ENCODE measurements at places on chromosomes 1 and 21. TPM values are rescaled to one million over a fixed set of nuclear protein-coding genes. Genes with fewer than 3 reads are reported as not detected.

CD160 gene
- polyA plus RNA-seq: 3.5 TPM

AGMAT gene
- 35.3 TPM for polyA plus RNA-seq

PCBP3 gene
- polyA plus RNA-seq: 2.0 TPM

NBPF10 gene
- polyA plus RNA-seq: 4.3 TPM

LRRC42 gene
- polyA plus RNA-seq: 44.1 TPM

APCS gene
- not detected for polyA plus RNA-seq

ACTN2 gene
- polyA plus RNA-seq: 0.37 TPM

FCRLB gene
- polyA plus RNA-seq: 4.4 TPM

CGN gene
- polyA plus RNA-seq: 55.6 TPM

SFN gene
- 0.55 TPM for polyA plus RNA-seq

CELA3B gene
- 0.38 TPM for polyA plus RNA-seq

AGO1 gene
- polyA plus RNA-seq: 20.9 TPM

C1orf226 gene
- polyA plus RNA-seq: 16.9 TPM

LGR6 gene
- 0.90 TPM for polyA plus RNA-seq

FNDC10 gene
- polyA plus RNA-seq: 2.4 TPM

OR2AK2 gene
- polyA plus RNA-seq: not detected

RSPO1 gene
- polyA plus RNA-seq: 5.9 TPM

OR10Z1 gene
- 0.05 TPM for polyA plus RNA-seq

CFHR1 gene
- polyA plus RNA-seq: 0.42 TPM

TTLL7 gene
- 6.3 TPM for polyA plus RNA-seq

RHBDL2 gene
- polyA plus RNA-seq: 1.4 TPM

SYNJ1 gene
- 19.4 TPM for polyA plus RNA-seq

LCE2C gene
- not detected for polyA plus RNA-seq

LORICRIN gene
- polyA plus RNA-seq: not detected
